ENCODE measurements at places on chromosomes 3 and 15.

GRCh38 chr3:4664412-4664811 is 171.3 kb downstream of the ITPR1 start:
- no peak for DNase-seq

- DNase-seq = no peak
These were observed 54.3 kb downstream of the IMPG2 start for GRCh38 chr3:101266071-101266470.

DNA sequence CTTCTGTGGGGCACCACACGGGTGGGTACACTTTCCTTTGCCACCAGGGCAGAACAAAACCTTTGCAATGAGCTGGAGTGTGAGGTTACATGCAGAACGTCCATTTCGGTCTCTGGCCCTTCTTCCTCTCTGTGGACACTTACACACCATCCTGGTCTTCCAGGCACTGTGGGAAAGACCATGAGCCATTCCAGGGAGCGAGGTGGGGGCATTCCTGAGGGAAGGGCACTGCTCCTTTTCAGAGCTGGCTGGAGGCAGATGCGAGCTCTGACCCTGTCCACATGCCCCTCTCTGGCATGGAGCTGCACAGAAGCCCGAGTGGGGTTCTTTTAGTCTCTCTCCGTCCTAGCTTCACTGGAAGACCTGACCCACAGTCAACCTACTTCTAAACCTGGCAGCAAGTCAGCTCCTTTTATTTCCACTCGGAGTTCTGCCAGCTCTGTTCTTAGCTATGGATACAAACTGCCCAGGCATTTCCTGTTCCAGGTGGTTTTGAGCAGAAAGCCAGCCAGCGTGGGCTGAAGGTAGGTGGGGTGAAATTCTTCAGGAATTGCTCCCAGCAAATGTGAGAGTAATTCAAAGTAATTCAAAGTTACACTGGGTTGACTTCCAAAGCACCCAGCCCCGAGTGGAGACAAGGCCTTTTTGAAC is 281.4 kb downstream of the ADAMTS17 start:
- no peak for DNase-seq

GRCh38 chr15:93460717-93461116 is 371.7 kb upstream of the RGMA start:
- no peak for DNase-seq

GRCh38 chr3:15428539-15428938 is 1.1 kb downstream of the EAF1 start:
- no peak for DNase-seq

DNA sequence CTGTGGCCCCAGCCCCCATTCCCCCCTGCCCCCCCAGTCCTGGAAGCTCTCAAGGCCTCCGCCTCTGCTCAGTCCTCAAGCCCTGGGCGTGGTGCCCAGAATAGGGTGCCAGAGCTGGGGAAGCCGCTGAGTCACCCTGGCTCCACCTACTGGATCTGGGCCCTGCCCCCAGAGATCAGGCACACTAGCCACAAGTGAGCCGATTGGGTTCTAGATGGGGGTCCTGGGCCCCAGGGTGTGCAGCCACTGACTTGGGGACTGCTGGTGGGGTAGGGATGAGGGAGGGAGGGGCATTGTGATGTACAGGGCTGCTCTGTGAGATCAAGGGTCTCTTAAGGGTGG is 5.7 kb downstream of the EIF4G1 start:
- no peak for DNase-seq

- DNase-seq = no peak
These were observed 4.2 kb upstream of the CHRM5 start for GRCh38 chr15:33963831-33964664.

DNA sequence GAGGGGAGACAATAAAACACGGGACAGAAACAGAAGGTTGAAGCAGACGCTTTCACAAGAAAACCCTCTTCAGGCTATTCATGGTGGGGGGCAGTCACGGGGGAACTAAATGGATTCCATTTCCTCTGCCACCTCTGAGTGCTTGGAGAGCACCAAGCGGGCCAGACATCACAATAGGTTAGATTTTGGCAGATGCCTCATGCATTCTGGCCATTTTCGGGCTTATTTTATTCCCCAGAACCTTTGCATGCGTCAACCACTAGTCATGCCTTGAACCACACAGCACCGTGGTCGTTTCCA is 82.2 kb downstream of the RORA start:
- no peak for DNase-seq

DNA sequence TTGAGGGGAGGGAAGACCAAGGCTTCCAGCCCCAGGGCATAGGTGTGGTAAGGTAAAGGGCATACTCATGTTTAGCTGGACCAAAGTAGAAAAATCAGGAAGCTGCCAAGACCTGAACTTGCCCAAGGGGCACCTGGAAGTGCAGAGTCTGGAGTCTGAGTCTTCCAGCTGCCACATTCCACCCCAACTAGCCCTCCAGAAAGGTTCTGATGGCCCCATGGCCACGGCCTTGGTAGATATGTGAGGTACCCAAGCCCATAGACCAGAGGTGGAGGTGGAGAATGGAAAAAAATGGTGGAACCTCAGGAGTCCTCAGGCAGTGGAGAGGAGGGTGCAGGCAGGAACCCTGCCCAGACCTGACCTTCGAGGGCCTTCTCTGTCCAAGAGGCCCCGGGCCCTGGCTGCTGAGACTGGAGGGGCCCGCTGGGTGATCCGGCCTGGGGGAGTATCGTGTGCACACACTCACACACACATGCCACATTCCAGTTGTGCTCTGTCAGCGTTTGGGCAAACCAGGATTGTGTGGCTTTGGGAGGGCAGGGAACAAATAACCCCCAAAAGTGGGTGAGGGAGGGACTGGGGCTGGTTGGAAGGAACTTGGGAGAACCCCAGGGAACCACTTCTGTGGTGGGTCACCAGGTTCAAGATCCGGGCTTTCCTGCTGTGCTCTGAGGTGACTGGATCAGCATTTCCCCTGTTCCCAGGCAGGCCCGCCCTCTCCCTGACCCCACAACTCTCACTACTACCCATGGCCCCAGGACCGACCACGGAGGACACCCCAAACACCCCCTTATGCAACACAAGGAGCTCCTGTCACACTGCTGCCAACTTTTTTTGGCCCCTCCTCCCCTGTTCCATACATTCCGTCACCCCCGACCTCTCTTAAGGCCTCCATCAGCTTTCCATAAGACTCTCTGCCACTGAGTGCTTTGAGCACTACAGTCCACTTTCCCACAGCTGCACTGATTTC is 11.6 kb downstream of the MYL3 start:
- no peak for DNase-seq

- DNase-seq = no peak
These were observed 100.1 kb downstream of the TPRA1 start for GRCh38 chr3:127490271-127491023.

DNA sequence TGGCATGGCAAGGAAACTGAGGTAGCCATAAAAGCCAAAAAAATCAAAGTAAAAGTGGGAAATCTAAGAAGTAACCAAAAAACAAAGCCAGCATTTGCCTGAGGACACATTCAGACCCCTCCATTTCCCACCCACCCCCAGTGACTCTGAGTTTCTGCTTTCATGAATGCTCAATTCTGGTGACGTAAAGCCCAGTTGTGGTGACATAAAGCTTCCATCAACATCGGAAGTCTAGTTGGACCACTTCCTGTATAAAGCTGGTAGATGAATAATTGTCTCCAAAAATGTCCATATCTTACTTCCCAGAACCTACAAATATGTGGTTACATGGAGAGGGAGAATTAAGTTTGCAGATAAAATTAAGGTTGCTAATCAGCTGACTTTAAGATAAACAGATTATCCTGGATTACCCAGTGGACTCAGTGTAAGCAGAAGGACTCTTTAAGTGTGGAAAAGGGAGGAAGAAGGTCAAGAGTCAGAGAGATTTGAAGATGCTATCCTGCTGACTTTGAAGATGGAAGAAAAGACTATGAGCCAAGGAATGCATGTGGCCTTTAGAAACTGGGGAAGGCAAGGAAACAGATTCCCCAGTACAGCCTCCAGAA is 62.0 kb upstream of the ST3GAL6 start:
- DNase-seq = no peak

GRCh38 chr3:155504682-155505081 is 211.2 kb upstream of the STRIT1 start:
- no peak for DNase-seq

- no peak for DNase-seq
These were observed 337.3 kb upstream of the CBLB start for GRCh38 chr3:106206146-106206545.

- no peak for DNase-seq
These were observed 16.9 kb downstream of the ASTE1 start for GRCh38 chr3:131009698-131010097.

- no peak for DNase-seq
These were observed at the start of gene GHRL for GRCh38 chr3:10292505-10293419. Gene GHRL (minus strand): TSS chr3:10292947. CDS start chr3:10290180, 2,767 bp downstream.

DNA sequence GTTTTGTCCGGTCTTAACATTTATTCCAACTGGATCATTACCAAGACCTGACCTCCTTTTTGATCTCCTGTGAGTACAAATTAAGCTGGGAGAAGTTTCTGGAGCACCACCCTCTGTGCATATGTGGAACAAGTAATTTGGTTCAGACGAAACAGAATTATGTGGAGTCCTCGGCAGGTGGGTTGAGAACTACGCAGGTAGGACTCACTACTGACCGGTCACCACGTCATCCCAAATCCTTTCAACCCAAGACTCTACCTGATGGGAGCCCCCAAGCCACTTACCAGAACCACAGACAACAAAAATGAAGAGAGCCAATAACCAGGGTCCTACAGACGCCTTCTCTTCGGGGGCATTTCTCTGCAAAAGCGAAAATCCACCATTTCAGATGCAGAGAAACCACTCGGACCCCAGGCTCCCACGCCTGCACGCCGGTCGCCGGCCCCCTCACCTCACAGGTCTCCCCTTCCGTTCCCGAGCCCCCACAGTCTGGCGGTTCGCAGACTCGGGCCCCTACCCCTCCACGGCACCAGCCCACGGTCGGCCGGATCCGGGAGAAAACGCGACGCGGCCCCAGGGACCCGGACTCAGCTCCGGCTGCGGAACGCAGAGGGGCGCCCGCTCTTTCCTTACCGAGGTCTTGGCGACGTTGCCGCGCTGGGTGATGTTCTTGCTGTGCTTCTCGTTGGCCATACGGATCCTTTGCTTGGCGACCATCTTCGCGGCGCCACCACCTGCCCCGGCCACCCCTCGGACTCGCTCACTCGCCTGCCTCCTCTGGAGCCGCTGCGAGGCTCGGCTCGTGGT is 674 bp downstream of the SERP1 start:
- DNase-seq = no peak

DNA sequence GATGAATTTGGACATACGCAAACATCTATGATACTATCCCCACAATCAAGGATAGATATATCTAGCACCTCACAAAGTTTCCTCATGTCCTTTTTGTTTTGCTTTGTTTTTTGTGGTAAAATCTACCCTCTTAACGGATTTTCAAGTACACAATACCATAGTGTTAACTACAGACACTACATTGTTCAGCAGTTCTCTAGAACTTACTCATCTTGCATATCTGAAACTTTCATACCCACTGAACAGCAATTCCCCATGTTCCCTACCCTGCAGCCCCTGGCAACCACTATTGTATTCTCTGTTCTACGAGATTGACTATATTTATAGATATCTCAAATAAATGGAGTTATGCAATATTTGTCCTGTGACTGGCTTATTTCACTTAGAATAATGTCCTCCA is 58.1 kb upstream of the TJP1 start:
- DNase-seq = no peak

- no peak for DNase-seq
These were observed 48.0 kb upstream of the FSTL1 start for GRCh38 chr3:120498556-120499346.

DNA sequence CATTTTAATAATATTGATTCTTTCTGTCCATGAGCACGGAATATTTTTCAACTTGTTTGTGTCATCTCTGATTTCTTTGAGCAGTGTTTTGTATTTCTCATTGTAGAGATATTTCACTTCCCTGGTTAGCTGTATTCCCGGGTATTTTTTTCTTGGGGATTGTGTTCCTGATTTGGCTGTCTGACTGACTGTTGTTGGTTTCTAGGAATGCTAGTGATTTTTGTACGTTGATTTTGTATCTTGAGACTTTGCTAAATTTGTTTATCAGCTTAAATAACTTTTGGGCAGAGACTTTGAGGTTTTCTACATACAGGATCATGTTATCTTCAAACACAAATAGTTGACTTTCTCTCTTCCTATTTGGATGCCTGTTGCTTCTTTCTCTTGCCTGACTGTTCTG is 418.8 kb upstream of the ALCAM start:
- DNase-seq = no peak

DNA sequence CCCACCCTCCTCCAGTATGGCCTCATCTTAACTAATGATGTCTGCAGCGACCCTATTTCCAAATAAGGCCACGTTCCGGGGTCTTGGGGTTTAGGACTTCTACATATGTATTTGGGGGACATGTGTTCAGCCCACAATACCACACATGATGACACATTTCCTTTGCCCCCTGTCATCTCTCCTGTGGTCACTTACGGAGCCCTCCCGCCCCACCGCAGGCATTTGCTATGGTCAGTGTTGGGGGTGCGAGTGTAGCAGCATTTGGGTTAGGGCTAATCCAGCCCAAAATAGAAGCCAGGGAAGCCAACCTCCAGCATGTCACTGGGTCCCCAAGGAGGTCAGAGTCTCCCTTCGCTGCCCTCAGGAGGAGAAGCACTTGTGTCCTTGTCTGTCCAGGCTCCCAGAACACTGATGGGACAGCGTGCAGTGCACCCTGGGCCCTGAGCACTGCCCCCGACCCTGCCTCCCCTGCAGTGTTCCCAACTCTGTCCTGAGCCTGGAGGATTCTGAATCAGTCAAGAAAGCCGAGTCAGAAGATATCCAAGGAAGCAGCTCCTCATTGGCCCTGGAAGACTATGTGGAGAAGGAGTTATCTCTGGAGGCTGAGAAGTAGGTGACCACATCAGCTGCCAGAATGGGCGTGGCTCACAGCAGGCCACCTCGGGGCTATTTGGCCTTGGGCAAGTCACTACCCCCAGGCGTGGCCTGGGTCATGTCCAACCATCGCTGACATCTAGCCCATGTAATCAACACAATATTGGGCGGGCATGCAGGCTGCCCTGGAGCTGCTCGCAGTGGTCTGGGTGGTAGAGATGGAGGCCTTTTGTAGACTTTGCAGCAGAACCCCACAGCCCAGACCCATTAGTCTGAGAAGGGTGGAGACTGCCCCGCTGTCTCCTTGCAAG is 46.9 kb upstream of the FGD5 start:
- DNase-seq = no peak

DNA sequence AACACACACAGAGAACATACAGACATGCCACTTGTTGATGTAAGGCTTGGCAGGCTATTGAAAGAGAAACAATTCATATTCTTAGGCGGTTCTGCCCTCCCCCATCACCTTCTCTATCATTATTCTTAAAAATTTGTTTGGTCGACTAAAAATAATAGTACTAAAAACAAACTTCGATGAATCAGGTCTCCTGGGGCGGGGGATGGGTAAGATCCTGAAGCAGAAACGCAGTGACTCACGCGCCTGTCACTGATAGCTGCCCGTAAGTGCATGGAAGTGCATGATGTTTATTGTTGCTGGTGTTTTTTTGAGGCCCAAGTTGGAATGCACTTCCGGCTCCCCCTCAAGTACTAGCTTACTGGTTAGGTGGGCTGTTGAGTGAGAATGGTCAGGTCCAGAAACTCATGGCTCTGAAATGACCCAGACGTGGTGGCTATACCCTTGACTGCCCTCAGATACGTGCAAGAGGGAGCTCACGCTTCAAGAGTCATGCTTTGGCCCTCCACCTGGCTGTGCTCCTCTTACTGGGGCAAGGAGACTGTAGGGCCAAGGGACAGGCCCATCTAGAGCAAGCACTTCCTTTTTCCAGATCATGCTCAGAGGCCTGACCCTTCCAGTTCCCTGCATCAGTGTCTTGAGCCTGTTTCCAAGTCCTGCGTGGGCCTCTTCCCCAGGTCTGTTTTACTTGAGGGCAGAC is 10.9 kb downstream of the SMAD3 start:
- peak; percentile 47 for DNase-seq

Data from activated T-helper 9 cell treated with anti-CD3 and anti-CD28 coated beads, Interleukin-2, amount 50 U/mL, for 16 hours (primary cell).